Sciatic nerve (tissue), 2 donors: ENCODE measurements at places on chromosomes 13 and 19.
A peak's percentile ranks its signal among the peaks of the same experiment; 100 is the strongest.

GRCh38 chr13:24293746-24294145 lies 15.6 kb upstream of the C1QTNF9 start:
- DNase-seq: no peak

DNA sequence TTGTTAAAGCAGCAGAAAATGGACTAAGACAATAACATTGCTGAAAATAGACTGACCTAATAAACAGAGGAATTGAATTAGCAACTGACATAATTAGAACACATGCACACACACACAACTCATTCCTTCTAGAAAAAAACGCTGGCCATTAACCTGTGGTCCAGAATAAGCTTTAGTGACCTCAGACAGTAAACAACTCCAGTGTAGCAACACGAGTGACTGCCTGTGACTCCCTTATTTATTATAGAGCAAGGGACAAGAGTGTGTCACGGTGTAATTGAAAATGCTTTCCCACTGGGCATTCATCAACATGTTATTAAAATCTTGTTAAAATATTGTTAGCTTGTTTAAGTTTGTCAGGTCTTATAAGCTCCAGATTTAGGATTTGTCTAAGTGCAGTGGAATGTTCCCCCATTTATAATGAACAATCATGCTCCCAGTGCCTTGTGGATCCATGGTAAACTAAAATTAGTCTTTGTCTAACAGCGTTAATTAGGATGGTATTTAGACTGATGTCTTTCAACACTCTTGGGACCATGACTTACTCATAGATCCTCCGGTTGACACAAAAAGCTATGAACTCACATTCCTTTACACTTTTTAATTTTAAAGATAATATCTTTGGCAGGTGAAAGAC lies 111.7 kb upstream of the IRS2 start:
- no peak for DNase-seq

DNA sequence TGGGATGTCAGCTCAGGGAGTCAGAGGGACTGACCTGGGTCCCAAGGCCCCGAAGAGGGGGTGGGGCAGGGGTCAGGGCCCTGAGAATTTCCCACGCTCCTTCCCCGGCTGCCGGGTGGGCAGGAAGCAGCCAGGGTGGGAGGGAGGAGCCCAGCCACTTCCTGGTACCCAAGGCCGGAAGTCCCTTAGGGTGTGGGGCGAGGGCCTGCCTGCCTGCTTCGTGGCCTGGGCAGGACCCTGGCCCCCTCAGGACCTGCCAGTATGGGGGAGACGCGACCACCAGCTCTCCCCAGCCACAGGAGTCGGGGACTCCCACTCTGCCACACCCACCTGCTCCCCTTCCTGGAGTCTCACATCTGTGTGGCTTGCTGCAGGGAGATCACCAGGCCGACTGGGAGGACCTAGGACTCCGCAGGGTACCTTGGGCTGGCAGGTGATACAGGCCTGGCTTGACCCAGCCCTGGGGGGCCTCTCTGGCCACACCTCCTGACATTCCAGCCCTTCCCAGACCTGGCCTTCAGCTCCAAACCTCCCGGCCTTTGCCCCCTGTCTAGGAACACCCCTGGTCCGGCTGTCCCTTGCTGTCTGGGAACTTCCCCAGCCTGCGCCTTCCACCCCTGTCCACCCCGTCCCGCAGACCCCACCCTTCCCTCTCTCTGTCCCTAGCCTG lies 9.8 kb upstream of the CIRBP start:
- peak; percentile 85 for DNase-seq

DNA sequence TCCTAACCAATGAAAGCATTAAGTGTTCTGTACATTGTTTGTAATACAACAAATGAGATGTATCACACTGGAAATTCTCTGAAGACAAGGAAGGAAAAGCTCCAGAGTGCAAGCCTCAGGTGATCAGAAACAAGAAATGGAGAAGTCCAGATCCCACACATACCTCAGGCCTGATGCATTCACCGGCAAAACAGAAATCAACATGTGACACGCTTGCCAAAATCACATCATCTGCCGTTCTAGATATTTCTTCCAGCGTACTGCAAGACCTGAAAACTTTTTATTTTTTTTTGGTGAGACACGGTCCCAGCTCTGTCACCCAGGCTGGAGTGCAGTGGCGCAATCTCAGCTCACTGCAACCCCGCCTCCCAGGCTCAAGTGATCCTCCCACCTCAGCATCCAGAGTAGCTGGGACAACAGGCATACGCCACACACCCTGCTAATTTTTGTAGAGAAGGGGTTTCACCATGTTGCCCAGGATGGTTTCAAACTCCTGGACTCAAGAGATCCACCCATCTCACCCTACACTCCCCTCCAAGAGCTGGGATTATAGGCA lies 48.6 kb downstream of the FOXO1 start:
- no peak for DNase-seq

GRCh38 chr19:14425696-14426138 lies 6.6 kb upstream of the DDX39A start:
- no peak for DNase-seq

DNA sequence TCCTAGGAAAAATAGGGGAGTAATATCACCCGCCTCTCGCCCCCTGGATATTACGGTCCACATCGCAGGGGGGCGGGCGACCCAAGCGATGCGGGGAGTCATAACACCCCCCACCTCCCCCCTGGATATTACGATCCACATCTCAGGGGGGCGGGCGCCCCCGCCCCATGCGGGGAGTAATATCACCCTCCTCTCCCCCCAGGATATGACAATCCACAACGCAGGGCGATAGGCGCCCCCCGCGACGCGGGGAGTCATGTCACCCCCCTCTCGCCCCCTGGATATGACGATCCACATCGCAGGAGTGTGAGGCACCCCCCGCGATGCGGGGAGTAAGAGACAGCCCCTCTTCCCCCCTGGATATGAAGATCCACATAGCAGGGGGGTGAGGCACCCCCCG lies 684.4 kb upstream of the PCDH9 start:
- DNase-seq: no peak

DNA sequence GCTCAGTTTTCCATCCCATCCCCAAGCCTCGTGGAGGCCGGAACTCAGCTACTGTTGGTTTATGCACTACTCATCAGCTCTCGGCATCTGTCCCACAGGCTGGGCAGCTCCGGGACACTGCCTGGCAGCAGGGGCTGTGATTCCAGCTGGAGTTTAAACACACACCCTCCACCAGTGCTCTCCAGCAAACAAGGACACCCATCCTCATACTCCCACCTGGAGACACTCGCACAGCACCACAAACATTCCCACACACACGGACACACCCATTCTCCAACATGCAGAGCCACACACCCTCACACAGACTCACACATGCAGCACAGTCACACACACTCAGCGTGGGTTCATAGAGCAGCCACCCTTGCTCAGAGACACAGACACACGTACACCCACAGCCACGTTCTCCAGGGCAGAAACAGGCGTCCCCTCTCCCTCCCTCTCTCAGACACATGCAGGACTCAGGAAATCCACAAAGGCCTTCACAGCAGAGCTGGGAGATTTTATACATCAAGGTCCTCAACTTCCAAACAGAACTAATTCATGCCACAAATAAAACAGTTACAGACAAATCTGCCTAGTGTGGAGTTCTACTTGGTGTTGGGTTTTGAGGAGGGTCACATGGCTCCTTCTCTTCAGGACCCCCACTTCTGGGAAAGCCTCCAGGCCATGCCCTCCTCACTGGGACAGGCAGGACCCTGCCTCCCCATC lies 785.4 kb downstream of the UQCRFS1 start:
- DNase-seq: no peak

DNA sequence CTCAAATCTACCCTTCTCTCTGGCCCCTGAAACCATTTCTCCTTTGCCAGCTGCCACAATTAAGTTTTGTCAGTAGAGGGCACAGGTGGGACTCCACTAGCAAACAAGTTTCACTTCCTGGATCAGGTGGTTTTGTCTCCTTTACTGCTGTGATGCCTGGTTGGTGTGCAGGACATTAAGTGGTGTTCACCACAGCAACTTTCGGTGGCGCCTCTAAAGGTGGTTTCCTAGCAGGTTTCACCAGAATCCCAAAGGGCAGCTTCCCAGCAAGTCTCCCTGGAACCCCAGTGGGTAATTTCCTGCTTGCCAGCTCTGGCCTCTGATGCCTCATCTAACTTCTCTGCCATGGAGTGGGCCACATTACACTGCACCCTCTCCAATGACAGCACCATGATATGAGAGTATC lies 16.6 kb downstream of the MED4 start:
- no peak for DNase-seq

DNA sequence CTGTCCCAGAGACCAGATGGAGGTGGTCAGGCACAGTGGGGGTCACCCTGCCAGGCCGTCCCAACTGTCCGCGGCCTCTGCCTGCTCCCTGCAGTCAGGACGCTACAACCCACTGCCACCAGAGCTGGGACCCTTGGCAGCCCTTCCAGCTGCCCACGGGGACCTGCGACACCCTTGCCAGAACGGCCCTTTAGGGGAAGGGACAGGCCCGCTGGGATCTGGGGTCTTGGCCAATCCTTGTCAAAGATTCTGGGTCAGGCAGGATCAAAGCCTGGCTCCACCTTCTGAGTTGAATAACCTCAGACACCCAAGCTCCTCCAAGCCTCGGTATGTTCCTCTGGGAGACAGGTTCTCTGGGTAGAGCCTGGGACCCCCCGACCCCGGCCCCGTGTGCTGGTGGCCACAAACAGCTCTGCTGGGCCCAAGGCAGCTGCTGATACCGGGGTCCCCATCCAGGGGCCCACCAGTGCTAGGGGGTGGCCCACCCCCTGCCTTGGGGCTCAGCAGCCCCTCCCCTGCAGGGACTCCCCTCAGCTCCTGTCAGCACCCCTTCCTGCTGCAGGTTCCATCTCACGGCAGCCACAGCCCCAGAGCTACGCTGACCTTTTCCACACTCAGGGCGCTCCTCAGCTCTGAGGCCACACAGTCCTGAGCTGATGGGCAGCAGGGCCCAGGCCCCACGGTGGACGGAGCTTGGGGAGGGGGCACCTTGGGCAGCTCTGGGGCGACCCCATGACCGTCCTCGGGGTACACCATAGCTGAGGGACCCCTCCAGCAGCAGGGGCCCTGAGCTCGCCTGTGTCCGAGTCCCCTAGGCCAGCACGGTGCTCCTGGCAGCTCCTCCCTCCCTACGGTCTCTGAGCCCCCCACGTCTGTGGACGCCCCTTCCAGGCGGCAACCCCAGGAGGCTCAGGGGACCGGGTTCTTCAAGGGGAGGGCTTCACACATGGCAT lies 18.4 kb downstream of the SBNO2 start:
- no peak for DNase-seq
